Astrocyte of the spinal cord (primary cell): ENCODE measurements at places on chromosomes 1 and 21.

DNA sequence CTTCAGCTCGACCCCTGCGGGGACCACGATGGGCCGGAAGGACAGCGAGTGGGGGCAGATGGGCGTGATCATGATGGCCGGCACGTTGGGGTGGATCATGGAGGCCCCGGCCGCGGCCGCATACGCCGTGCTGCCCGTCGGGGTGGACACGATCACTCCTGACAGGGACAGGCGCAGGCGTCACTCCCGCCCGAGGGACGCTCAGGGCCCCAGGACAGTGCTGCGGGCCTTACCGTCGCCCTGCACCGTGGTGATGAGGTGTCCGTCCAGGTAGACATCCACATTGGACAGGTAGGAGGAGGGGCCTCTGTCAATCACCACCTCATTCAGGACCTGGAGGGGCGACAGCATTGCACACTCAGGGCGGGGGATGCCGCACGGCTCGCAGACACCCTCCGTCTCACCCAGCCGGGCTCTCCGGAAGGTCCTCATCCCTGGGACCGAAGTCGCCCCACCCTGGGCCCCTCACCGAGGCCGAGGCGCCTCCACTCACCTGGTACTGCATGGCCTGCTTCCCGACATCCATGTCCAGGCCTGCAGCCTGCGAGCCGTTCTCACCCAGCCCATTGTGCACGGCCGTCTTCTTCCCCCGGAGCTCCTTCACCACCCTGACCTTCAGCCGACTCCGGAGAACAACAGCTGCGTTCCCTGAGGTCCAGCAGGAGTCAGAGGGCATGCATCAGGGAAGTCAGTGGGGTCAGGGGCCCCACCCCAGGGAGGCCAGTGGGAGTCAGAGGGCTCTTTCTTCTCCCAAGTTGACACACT is 24.0 kb downstream of the NADK start:
- DNase-seq, result no peak

DNA sequence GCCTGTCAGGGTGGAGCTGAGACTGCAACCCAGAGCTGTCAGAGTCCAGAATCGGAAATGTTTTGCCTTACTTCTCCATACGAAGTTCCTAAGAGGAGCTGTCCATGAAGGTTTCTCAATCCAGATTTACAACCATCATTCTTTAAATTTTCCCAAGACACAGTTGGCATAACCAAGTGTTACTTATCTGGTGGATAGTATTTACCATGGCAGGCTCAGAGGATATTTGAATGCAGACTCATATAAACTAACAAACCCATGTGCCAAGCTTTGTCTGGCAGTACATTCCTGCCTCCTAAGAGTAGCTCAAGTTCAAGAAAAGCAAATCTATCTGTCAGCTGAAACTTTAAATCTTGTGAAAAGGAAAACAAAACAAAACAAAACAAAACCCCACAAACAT is 267.9 kb downstream of the ZNF326 start:
- DNase-seq, result peak; percentile 3

- DNase-seq, result peak; percentile 50
These were observed 19.2 kb upstream of the EVA1B start for GRCh38 chr1:36342426-36343185.

DNA sequence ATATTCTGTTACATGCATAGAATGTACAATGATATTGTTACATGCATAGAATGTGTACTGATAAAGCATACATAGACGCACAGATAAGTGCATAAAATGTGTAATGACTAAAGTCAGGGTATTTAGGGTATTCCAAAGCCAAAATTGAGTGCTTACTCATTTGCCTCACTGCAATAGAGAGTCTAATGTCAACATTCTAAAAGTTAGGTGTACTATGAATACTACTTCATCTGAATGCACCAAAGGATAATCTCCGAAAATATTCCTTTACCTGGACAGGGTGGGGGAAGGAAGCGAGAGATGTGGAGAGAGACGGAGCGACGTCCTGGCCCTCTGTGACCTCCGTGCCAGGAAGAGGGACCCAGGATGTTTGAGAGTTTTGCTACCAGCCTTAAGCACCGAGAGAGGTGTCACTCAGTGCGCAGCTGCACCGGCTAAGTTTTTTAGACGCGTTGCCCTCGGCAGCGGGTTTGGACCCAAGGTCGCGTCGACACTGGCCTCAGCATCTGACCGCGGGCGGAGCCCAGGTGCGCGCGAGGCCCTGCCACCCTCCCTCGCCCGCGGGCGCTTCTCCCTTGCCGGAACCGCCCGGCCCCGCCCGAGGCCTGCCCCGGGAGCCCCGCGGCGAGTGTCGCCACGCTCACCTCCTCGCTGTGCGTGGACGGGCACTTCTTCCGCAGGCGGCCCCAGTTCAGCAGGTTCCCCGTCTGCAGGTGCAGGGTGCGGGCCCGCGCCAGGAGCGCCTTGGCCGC is 660 bp downstream of the GCLM start:
- no peak for DNase-seq

- DNase-seq, result no peak
These were observed 96.6 kb downstream of the LMX1A start for GRCh38 chr1:165259706-165260428.

DNA sequence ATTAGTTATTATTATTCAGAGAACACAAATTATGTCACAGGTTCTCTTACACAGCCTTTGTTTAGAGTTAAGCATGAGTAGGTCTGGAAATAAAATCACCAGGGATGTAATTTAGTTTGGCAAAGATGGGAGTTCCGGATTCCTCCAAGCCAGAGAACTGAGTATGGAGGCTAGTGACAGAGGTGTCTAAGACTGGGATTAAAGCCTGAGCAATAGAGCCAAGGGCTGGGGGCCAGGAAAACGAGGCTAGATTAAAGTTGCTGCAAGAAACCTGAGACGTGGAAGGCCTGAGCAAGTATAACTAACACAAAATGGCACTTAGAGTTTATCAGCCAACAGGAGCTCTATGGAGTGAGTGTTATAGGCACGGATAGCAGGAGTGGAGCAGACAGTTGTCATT is 381.6 kb downstream of the SRGAP2C start:
- DNase-seq, result no peak

GRCh38 chr1:6594977-6595740 is 7.5 kb downstream of the KLHL21 start:
- DNase-seq, result no peak

- no peak for DNase-seq
These were observed 3.6 kb upstream of the H6PD start for GRCh38 chr1:9230869-9231533.

DNA sequence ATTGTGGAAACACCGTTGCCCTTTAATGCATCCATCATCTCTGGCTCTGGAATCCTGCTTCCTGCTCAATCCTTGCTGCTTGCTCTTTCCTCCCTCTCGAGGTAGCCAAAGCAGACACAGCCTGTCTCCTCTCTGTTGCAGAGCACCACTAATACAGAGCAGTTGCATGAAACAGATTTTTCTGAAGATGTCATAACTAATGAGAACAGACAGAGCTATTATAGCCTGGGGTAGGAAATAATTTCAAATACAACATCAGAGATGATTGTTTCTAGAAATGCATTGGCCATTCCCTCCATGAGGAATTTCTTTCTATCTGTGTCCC is 23.3 kb upstream of the ACBD6 start:
- no peak for DNase-seq

DNA sequence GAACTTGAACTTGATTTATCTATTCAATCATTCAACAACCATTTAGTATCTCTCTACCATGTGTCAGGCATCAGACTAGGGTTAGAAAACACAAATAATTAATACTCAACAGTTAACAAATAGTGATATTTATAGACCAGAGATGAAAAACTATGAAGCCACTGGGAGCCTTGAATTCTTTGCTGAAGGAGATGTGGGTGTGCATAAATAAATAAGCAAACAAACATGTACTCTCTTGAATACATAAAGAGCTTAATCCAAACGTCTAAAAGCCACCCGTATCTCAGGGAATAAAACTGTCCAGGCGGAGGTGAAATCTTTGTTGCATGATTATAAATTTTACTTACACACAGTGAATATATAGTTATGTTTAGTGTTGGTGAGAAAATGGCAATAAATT is 165.7 kb downstream of the SLC45A1 start:
- no peak for DNase-seq

DNA sequence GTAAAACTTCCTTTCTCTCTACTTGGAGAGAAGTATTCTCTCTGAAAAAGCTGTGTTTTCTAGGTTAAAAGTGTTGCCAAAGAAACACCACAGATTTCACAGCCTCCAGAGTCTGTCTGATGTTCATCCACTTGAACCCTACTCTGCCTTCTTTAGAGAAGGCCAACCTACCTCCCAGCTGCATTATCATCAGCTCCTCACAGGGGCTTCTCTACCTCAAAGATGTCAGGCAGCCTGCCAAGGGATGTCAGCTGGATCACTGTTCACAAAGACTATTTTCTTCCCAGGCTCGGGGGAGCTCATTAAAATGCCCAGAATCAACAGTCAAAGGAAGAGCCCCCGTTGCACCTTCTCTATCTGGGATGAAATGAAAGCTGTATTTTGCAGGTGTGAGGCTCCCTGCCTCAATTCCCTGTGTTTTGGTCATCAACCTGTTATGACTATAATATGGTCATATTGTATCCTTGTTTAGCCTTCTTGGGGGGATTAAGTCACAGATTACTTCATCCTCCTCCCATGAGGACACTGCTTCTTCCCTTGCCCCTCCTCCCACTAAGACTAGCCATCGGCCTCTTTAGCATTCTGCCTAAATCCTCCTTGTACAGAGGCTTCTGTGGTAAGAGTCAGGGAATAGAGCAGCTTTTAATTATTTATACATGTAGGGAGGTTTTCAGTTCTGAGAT is 25.7 kb downstream of the ANGPTL7 start:
- no peak for DNase-seq

DNA sequence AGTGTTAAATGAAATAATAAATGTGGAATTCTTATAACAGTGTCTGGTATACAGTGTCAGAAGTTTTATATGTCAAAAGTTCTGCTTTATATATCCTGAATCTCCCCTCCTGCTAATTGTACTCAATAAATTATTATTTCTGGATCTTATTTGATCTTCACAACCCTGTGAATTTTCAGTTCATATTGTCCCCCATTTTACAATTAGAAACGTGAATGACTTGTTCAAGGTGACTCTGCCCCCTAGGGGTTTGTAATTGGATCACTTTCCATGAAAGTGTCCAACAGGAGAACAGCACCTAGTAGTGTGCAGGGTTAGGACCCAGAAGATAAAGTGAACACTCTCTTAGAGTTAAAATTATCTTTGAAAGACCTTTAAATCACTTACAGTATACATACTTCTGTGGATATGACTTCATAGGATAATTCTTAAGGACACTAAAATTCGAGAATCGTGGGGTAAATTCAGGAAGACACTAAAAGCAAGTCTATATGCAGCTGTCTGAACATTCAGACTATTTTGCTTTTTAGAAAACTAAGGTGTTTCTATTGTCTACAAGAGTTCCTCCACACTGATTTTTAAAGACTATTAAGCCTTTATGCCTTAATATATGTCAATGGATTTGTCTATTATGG is 4.5 kb upstream of the DDR2 start:
- DNase-seq, result no peak

GRCh38 chr1:169565335-169566271 is 20.7 kb downstream of the F5 start:
- DNase-seq, result no peak

DNA sequence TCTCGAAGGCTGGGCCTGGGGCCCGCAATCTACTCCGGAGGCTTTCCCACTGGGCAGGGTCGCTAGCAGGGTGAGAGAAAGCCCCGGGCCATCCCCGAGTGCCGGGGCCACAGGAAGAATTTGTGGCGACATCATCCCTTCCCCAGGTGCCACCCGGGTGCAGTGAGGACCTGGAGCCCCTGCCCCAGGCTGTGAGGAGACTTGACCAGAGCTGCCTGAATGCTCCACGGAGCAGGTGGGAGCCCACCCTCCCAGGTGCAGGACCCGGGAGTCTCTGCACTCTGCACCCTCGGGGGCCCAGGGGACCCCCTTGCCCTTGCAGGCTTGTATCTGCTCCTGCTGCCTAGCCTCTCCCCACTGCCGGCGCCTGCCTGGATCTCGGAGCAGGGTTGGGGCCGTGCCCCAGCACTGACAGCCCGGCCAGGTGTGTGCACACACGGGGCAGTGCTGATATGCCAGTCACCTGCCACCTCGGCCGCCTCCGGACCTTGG is 67.5 kb upstream of the RGS7 start:
- DNase-seq, result no peak

GRCh38 chr21:42157606-42158310 is 61.2 kb upstream of the ABCG1 start:
- DNase-seq, result no peak

DNA sequence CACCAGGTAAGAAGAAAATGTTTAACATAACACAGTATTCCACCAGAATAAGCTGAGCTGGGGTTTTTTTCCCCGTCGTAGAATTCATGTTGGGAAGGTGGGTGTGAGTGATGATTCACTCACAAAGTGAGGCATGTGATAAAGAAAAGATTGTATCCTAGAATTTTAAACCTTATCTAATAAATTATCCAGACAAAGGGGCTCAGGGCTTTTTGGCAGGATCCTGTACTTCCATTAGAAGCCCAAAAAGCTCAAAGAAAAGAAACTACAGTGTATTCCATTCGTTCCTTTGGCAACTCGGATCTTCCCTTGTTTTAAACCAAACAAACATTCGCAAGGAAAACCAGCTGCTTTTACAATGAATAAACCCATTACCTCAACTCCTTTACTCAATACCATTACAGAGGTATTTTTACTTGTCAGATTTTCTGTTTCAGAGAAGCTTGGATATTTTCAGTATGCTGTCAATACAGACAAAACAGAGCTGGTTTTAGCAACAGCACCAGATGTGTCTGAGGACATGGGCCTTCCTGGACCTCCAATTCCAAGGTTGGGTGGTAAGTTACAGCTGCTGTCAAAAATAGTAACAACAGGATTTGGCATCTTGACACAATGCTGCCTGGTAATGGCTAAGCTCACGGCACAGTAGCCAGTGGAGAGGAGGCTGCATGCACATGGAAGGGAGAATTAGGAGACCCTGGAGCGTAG is 159.9 kb upstream of the RUNX1 start:
- peak; percentile 83 for DNase-seq

- DNase-seq, result peak; percentile 13
These were observed 666 bp downstream of the PAFAH2 start for GRCh38 chr1:25996966-25997827.

GRCh38 chr1:117661027-117661426 is 55.2 kb downstream of the TENT5C start:
- no peak for DNase-seq

DNA sequence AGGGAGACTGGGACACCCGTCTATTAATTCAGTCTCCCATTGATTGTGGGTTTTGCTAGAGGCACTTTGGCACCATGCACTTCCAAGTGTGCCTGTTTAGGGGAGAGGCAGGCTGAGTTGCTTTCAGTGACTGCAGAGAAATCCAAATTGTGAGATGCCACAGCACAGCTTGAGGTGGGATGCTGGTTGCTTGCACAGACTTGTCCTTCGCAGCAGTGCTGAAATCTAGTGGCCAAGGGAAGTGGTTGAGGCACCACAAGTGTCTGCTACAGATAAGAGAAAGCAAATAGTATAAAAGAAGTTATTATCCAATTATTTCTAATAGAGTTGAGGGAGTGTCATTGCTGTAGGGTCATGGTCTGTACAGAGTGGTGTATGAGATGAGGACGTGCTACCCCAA is 40.0 kb upstream of the APP start:
- no peak for DNase-seq
